Activated B cell treated with CpG ODN at 0.5 μM for 24 hours (primary cell): ENCODE measurements at places on chromosomes 13 and 19. TPM values are rescaled to one million over a fixed set of nuclear protein-coding genes. Genes with fewer than 3 reads are reported as not detected.

MYO1F gene
- 57.4 and 63.8 TPM in 2 replicates for total RNA-seq

- H3K27ac ChIP-seq: peak overlapping the region; percentile 71
- no peak for DNase-seq
- H3K4me1 ChIP-seq: peaks cover 20% of the 10 kb centered on the region
- no peaks in the 10 kb centered on the region for H3K27me3 ChIP-seq
Measured at GRCh38 chr19:39558624-39559117, 18.7 kb upstream of the EID2 start.

- H3K27ac ChIP-seq: no peak overlapping the region
- no peaks in the 10 kb centered on the region for H3K27me3 ChIP-seq
- H3K4me1 ChIP-seq: peaks cover 20% of the 10 kb centered on the region
- no peak for DNase-seq
- no peak overlapping the region for H3K4me3 ChIP-seq
Measured at GRCh38 chr13:49569993-49570689, 15.2 kb downstream of the RCBTB1 start.

DNA sequence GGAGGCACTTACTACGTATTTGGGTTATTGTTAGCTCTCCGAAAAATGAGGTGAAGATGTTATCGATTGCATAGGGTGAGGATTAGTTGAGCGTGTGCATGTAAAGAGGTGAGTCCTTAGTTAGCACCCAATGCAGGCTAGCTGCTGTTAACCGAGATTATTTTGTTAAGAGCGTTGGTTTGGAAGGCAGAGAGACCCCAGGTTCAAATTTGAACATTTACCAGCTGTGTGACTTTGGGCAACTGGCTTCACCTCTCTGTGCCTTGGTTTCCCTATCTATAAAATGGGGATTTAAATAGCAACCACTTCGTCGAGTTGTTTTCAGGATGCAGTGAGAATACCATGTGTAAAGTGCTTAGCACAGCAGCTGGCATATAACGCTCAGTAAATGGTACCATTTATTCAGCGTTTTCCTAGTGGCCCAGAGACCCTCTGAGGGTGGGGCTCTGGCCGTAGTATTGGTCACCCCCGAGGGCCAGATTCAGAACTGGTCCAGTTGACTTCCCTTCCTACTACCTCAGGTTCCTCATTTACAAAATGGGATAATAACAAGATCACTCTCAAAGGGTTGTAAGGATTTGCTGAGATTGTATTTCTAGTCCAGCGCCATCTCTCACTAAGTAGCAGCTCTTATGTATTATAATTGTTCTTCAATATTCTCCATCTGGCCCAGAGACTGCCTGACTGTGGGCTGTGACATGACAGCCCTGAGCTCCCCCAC, 887 bp downstream of the SIPA1L3 start:
- peak overlapping the region; percentile 86 for H3K4me3 ChIP-seq
- H3K4me1 ChIP-seq: peaks cover 64% of the 10 kb centered on the region
- DNase-seq: no peak
- peak overlapping the region; percentile 88 for H3K27ac ChIP-seq
- H3K27me3 ChIP-seq: no peaks in the 10 kb centered on the region

DNA sequence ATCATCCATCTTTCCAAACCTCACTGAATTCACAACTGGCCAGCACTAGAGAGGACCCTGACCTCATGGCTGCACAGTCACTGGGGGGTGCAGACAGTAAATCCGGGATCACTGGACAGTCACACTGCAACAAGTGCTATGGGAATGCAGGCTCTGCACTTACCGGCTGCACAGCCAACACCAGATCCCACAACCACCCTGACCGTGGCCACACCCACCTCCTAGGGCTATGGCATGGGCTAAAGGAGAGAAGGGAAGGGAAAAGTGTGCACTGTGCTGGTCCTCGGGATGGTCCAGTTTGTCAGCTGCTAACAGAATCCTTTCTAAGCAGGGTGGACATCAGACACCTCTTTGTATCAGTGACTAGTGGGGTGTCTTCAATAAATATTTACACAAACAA, 118.2 kb downstream of the MIPEP start:
- H3K27ac ChIP-seq: no peak overlapping the region
- H3K4me3 ChIP-seq: no peak overlapping the region
- DNase-seq: no peak

- H3K27me3 ChIP-seq: peaks cover 12% of the 10 kb centered on the region
- H3K36me3 ChIP-seq: no peaks in the 10 kb centered on the region
- H3K4me3 ChIP-seq: no peak overlapping the region
- H3K4me1 ChIP-seq: no peaks in the 10 kb centered on the region
Measured at GRCh38 chr19:54739587-54740497, 1.5 kb downstream of the KIR2DL3 start.

- no peaks in the 10 kb centered on the region for H3K36me3 ChIP-seq
- no peak overlapping the region for H3K27ac ChIP-seq
- H3K4me1 ChIP-seq: no peaks in the 10 kb centered on the region
- no peak overlapping the region for H3K4me3 ChIP-seq
- no peak for DNase-seq
- H3K27me3 ChIP-seq: peaks cover 4% of the 10 kb centered on the region
Measured at GRCh38 chr13:47680748-47681147, 320.3 kb downstream of the SUCLA2 start.

DNA sequence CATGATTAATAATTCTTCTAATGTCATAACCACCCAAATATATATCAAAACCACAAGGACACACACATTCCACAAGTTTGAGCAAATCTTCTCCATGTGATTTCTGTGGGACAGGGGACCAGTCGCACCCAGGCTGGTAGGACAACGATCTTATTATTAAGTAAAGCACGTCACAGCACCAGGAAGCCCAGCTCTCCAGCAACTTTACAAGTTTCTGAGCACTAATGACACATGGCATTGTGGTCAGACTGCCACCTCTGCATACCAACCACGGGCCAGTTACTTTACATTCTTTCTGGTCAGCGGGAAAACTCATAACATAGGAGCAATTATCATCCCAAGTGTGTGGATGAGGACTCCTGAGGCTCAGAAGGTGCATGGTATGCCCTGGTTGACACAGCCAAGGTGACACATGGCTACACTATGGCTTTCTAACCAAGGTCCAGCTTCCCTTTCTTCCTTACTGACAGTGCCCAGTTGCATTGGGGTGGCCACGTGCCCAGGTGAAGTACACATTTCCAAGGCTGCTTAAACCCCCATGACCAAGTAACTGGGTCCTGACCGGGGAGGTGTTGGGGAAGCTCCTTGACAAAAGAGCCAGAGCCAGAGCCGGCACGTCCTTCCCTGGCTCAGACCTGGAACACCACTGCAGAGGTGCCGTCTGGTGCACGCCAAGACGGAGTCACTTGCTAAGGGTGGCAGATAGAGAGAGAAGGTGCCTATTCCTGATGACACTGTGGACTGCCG, 27.4 kb downstream of the LATS2 start:
- H3K27ac ChIP-seq: no peak overlapping the region
- peaks cover 4% of the 10 kb centered on the region for H3K4me1 ChIP-seq
- no peak for DNase-seq
- no peak overlapping the region for H3K4me3 ChIP-seq
- H3K36me3 ChIP-seq: no peaks in the 10 kb centered on the region
- no peaks in the 10 kb centered on the region for H3K27me3 ChIP-seq

DNA sequence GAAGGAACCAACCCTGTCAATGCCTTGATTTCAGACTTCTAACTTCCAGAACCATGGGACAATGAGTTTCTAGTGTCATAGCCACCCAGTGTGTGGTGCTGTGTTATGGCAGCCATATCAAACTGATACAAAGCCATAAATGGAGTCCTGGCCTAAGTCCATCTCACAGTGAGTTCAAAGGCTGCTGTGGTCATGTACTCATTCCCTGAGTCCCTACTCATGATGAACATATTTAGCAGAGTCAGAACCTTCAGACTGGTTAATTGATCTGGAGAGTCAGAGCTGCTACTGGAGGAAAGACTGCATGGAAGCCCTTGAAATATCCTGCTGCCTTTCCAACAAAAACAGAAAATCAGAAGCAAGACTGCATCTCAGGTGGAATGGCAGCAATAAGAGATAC, 39.2 kb upstream of the CSNK1A1L start:
- H3K4me3 ChIP-seq: no peak overlapping the region
- no peaks in the 10 kb centered on the region for H3K36me3 ChIP-seq

GRCh38 chr19:51146751-51147150, 4.7 kb downstream of the SIGLEC7 start:
- no peak overlapping the region for H3K4me3 ChIP-seq
- H3K27ac ChIP-seq: no peak overlapping the region
- peaks cover 5% of the 10 kb centered on the region for H3K4me1 ChIP-seq
- H3K27me3 ChIP-seq: peaks cover 39% of the 10 kb centered on the region
- no peaks in the 10 kb centered on the region for H3K36me3 ChIP-seq

SSBP4 gene
- 28.5 and 36.6 TPM in 2 replicates for total RNA-seq

DEDD2 gene
- total RNA-seq: 26.1 and 29.0 TPM in 2 replicates

GRCh38 chr19:45770192-45771101, 1.4 kb upstream of the SIX5 start:
- peaks cover 3% of the 10 kb centered on the region for H3K27me3 ChIP-seq
- peak overlapping the region; percentile 88 for H3K27ac ChIP-seq
- peak; percentile 93 for DNase-seq
- H3K4me1 ChIP-seq: peaks cover 19% of the 10 kb centered on the region
- H3K4me3 ChIP-seq: peak overlapping the region; percentile 89
- H3K36me3 ChIP-seq: no peaks in the 10 kb centered on the region

- H3K4me1 ChIP-seq: no peaks in the 10 kb centered on the region
- no peaks in the 10 kb centered on the region for H3K36me3 ChIP-seq
- no peak overlapping the region for H3K27ac ChIP-seq
- no peak for DNase-seq
- H3K27me3 ChIP-seq: peaks cover 5% of the 10 kb centered on the region
Measured at GRCh38 chr13:106612688-106613087, 44.8 kb upstream of the ARGLU1 start.

DNA sequence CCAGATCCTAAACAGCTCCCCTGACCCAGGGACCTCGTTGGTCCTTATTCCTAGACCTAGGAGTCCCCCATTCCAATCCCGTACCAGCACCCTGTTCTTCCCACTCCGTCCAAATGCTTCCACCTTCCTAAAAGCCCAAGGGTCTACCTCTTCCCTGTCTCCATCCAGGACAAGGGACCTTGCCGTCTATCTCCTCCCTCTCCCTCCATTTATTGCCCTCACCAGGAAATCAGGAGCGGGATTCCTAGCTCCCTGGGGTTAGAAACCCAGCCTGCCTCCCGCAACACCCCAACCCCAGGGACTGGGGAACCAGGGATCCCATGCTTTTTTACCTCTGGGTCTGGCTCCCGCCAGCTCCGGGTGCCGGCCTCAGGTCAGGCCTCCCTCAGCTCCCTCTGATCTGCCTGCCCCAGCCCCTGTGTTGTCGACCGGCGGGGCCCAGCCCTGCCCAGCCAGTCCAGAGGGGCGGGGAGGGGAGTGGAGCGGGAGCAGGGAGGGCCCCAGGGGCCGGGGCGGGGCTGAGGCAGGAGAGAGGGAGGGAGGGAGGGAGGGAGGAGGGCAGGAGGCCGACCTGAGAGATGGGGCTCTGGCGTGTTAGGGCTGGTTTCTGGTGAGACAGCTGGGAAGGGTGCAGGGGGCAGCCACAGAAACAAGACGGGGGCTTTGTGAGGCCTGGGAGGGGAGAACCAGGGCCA, at the start of gene B3GNT8:
Gene B3GNT8 (minus strand): TSS at position 423 of the 695 bp plus-strand sequence. CDS start 596 bp downstream, outside the sequence.
- no peaks in the 10 kb centered on the region for H3K27me3 ChIP-seq
- H3K27ac ChIP-seq: no peak within 1 kb of the TSS
- no peak for DNase-seq
- H3K4me1 ChIP-seq: peaks cover 16% of the 10 kb centered on the region

- no peak overlapping the region for H3K27ac ChIP-seq
- H3K4me3 ChIP-seq: no peak overlapping the region
- H3K36me3 ChIP-seq: no peaks in the 10 kb centered on the region
- no peak for DNase-seq
Measured at GRCh38 chr13:28548468-28548867, 53.5 kb upstream of the FLT1 start.

PTPRH gene
- total RNA-seq: not detected in 2 replicates

LGI4 gene
- total RNA-seq: not detected in 2 replicates

ZNF560 gene
- 0.15 TPM in 1 of 2 replicates, not detected in the other for total RNA-seq

APOC4 gene
- not detected in 2 replicates for total RNA-seq

CABP5 gene
- total RNA-seq: not detected in 2 replicates

DNA sequence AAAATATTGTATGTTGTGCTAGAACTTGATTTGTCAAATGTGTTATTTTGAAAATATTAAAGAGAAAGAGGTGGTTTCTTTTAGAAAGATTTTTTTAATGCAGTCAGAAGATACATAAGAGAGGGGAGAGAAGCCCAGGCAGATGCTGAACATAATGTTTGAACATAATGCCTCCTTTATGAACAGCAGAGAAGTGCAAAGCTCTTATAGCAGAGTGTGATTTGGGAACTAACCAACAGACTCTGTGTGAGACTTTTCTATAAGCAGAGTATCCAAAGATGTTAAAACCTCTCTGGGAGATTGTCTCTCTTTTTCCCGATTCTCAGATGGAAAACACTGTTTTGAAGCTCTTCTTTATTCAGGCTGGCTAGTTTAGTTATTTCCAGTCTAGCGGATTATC, 1274.1 kb upstream of the SPRY2 start:
- DNase-seq: no peak
- H3K36me3 ChIP-seq: no peaks in the 10 kb centered on the region
- H3K27me3 ChIP-seq: no peaks in the 10 kb centered on the region
- no peaks in the 10 kb centered on the region for H3K4me1 ChIP-seq
- no peak overlapping the region for H3K27ac ChIP-seq

GRCh38 chr19:55930996-55931515, 1.1 kb downstream of the NLRP13 start:
- H3K36me3 ChIP-seq: no peaks in the 10 kb centered on the region
- DNase-seq: no peak
- peaks cover 2% of the 10 kb centered on the region for H3K27me3 ChIP-seq
- H3K4me3 ChIP-seq: no peak overlapping the region
- H3K27ac ChIP-seq: no peak overlapping the region

DNA sequence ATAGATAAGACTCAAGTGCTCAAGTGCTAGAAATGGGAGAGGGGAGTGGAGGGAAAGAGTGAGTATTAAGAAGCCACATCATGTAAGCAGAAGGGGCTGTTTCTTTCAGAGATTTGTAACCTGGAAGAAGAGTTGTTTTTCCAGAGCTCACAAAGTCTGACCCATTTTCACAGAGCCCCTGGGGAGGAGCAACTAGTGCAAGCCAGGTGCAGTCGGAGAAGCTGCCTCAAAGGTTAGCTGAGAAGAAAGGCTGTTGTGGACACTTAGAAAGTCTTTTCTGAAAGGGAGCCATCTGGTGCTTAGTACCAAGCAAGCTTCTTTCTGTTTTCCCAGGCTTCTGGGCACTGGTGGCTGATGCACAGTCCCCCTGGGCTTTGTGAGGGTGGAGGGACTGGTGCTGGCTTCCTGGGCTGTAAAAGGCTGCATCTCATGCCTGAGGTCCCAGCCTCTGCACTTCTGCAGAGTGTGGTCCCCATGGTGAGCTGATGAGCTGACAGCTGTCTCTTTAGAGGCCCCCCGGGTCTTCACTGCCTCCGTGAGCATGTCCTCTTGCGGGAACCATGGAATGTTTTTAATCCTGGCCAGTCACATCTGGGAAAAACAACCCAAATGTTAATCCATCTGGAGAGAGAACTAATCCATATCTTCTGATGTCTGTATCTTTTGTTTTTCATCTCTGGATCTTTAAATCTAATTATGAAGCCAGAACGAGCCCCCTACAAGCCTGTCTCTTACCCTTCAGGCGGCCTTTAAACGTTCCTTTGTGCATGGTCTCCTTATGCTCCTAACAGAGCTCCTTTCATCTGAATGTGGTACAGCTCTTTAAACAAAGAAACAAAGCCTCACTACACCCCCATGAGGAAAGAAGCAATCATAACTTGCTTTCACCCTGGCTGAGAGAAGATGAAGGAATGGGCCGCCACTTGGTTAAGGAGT, 40.2 kb downstream of the OLFM4 start:
- no peak overlapping the region for H3K4me3 ChIP-seq
- H3K4me1 ChIP-seq: no peaks in the 10 kb centered on the region
- H3K27ac ChIP-seq: no peak overlapping the region
- H3K36me3 ChIP-seq: no peaks in the 10 kb centered on the region
- DNase-seq: no peak

ZNF613 gene
- total RNA-seq: 7.7 and 7.8 TPM in 2 replicates

- no peak overlapping the region for H3K27ac ChIP-seq
- no peaks in the 10 kb centered on the region for H3K36me3 ChIP-seq
- no peak overlapping the region for H3K4me3 ChIP-seq
- no peaks in the 10 kb centered on the region for H3K27me3 ChIP-seq
Measured at GRCh38 chr13:96460609-96461008, 370.7 kb downstream of the HS6ST3 start.
